ENCODE measurements at places on chromosomes 1 and 21.

- no peak for DNase-seq
These were observed 21.2 kb downstream of the SLC30A10 start for GRCh38 chr1:219906924-219907771.

- DNase-seq = no peak
These were observed 18.9 kb upstream of the USP24 start for GRCh38 chr1:55234016-55234415.

DNA sequence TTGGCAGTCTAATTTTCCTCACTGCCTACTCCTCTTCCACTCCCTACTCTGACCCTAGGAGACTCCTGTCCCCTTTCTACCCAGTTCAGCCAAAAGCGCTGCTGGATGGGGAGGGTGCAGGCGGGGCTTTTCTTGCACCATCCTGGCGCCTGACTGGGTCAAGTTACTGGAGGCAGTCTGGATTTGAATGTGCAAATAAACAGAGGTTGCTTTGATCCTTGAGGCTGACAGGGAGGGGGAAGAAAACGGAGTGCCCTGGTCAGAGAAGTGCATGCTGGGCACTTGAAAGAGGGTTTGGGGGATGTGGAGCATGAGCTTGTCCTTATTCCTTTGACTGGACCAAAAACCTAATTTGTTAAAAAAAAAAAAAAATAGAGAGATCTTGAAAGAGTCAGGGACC, 76.8 kb upstream of the SOX13 start:
- DNase-seq = no peak

DNA sequence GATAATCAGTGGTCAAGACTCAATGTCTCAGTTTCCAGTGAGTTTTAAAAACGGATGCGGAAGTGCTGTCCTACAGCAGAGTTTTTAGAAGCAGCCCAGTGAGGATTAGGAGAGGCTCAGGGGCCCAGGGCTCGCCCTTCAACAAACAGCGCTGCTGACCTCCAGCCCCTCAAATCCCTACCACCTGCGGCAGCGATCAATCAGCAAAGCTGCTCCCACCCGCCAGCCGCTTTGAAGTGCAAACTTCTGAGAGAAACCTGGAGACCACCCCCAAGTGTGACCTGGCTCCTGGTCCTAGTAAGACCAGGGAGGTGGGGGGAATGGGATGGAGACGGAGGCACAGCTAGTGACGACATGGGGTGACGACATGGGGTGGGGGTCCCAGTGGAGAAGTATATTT, 14.4 kb downstream of the ZBTB17 start:
- no peak for DNase-seq

DNA sequence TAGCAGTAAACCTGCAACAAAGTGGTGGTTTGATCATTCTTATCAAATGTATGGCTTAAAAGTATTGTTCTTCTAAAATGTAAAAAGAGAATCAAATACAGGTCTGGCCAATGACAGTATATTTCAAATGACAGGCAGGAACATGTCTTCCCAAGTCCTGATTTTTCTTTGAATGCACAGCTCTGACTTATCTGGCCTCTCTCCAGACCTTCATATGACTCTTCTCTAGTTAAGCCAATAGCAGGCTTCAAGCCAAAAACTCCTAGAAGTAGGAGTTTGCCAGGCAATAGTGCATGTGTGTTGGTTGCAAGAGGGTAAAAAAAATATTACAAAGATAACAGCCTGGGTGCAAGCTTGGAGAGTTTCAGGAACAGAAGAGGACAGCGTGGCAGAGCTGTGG, 345.5 kb downstream of the SMYD3 start:
- peak; percentile 97 for DNase-seq

DNA sequence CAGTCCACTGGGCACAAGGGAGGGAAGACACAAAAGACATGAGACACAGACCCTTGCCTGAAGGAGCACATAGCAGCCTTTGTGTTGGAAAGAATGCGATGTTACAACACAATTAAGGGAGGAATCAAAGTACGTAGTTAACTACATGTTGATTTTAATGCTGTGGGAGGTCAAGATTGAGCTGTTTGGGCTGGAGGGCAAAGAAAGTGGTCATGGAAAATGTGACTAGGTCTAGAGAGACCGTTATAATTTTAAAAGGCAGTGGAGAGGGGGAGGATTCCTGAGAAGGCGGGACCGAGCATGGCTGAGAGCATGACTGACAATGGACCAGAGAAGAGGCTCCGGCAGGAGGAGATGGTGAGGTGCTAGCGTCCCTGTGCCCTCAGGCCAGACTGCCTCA, 111.8 kb upstream of the ATP1A1 start:
- DNase-seq = no peak

DNA sequence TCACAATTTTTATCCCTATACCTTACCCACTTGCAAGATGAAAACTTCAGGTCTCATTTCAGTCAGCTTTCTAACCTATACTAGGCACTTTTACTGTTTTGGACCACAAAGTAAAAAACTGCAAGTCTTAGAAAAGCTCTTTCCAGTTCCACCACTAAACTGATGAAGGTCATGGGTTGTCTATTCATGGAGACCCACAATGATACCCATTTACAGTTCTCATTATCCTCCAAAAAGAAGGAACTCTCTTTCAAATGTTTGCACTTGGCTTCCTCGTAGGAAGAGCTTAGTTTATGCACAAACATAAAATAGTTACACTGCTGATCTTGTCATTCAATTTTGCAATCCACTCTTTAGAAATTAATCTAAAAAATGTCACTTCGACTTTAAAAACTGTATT, 9.3 kb downstream of the ZNF281 start:
- no peak for DNase-seq

- DNase-seq = peak; percentile 37
These were observed 64.0 kb downstream of the ADARB1 start for GRCh38 chr21:45138199-45139002.

GRCh38 chr1:206771338-206771692, 742 bp downstream of the IL19 start:
- DNase-seq = no peak

DNA sequence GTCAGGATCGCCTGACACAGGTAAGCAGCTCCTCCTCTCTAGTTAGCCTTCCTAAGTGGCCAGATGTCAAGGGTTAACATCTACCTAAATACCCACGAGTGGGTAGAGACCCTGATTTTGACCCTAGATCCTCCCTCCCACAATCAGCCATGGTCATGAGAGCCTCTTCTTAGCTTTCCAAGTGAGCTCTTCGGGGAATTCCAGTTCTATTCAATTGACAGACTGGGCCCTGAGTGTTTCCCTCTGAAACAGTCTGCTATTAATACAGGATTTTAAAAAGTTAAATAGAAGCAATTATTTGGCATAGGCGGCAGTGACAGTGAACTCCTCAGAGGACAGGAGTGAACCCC, 28.1 kb downstream of the C2CD2 start:
- DNase-seq = no peak

DNA sequence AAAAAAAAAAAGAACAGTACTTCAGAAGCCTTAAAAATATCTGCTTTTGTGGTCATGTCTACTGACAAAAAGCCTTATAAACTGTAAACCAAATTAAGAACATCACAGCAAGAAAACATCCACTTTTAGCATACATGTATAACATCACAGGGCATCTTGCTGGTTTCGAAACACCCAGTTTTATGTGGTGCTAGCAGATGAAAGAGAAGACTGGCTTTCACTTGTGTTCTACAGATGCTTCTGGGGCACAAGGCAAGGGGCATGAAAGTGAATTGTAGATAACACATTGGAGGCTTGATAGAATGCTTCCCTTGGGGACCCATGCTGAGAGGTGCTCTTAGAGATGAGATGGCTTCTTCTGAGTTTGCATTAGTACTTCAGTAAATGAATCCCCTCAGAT, 543.7 kb upstream of the PKN2 start:
- no peak for DNase-seq

DNA sequence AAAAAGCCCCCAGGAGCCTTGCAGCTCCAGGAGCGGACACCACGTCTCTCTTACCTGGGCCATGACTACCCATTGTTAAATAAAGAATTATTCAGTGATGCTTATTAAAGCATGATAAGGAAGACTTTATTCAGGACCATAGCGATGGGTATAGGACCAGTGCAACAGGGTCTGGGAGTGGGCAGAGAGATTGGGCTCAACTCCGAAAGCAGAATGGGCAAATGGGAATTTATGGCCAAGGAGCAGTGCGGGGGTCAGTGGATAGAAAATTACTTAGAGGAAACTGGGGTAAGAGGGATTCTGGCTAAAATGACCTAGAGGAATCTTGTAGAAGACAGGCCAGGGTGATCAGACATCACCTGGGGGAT, 580 bp upstream of the ATP5PO start:
- no peak for DNase-seq

DNA sequence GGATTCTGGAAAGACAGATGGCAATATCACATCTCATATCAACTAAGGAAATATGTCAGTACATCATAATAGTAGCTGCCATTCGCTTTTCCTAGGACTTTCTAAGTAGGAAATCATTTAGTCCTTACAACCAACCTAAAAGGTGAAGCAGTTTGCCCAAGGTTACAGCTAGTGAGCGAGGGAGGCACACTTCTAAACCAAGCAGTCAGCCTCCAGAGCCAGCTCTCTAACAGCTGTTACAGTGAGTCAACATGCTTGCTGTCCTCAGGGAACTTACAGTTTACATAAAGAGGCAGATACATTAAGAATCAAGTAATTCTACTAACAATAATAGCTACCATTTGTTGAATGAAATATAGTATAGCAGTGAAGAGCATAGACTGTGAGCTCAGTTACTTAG, 57.1 kb downstream of the GIPC2 start:
- no peak for DNase-seq

GRCh38 chr21:45916011-45916840, 65.3 kb upstream of the COL6A1 start:
- no peak for DNase-seq

DNA sequence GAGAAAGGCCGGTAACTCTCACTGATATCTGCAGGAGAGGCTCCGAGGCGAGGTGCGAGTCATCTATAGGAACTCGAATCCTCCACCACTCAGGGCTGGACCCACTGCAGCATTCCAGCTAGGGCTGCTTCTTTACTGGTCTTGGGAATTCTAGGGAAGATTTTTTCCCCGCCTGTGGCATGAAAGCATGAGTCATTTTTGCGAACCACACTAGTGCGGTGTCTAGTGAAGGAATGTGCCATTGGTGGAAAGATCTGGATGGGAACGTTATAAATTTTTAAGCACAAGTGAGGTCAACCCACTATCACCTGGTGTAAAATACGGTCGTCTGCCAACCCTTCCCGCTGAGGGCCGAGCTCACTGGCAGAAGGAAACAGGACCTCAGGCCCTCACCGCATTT, 49.7 kb downstream of the SYF2 start:
- DNase-seq = no peak

GRCh38 chr1:22738069-22738435, 27.4 kb downstream of the EPHB2 start:
- DNase-seq = no peak

DNA sequence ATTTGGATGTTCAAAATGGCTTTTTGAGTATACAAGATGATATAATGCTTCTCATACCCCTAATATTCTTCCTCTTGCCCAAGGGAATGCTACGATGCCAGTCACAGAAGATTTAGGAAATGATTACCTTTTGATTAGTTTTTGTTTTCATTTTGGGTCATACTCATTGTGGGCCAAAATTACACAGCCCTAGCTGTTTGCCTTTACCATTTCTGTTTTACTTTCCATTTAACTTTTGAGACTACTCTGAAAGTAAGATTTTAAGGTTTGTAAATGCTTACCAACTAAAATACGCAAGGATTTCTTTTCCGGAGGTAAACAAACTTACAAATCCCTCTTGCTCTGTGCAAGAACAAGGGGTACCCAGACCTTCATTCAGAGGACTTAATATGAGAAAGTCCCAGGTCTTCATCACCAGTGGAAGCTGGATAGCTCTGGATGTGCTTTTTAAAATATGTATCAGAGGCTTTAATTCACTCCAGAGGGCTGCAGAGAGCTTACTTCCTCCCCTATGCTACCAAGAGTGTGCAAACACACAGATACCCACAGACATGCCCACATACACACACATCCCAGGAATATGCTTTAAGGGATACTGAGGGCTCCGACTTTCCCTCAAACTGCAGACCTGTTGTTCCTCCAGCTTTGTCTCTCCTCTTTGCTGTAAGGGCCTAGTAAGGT, 631.4 kb downstream of the SMYD3 start:
- DNase-seq = no peak

GRCh38 chr1:229558460-229559335, at the start of gene ABCB10:
ABCB10 (minus strand) TSS chr1:229558707; CDS start chr1:229558652, 55 bp downstream.
- DNase-seq = peak; percentile 92

GRCh38 chr1:88451856-88452255, 232.2 kb upstream of the PKN2 start:
- no peak for DNase-seq

GRCh38 chr1:202012544-202013478, 2.4 kb downstream of the ELF3 start:
- no peak for DNase-seq

GRCh38 chr1:169099561-169099960, 6.9 kb upstream of the ATP1B1 start:
- DNase-seq = no peak

- peak; percentile 51 for DNase-seq
These were observed 29.4 kb downstream of the FRRS1 start for GRCh38 chr1:99737016-99737415.

GRCh38 chr1:114535401-114535800, 24.4 kb upstream of the TRIM33 start:
- DNase-seq = no peak

GRCh38 chr1:208030288-208031091, 119.6 kb upstream of the CD34 start:
- DNase-seq = no peak

GRCh38 chr21:34031835-34032370, 41.5 kb upstream of the MRPS6 start:
- no peak for DNase-seq

GRCh38 chr1:240107058-240107684, 15.5 kb downstream of the FMN2 start:
- DNase-seq = no peak

DNA sequence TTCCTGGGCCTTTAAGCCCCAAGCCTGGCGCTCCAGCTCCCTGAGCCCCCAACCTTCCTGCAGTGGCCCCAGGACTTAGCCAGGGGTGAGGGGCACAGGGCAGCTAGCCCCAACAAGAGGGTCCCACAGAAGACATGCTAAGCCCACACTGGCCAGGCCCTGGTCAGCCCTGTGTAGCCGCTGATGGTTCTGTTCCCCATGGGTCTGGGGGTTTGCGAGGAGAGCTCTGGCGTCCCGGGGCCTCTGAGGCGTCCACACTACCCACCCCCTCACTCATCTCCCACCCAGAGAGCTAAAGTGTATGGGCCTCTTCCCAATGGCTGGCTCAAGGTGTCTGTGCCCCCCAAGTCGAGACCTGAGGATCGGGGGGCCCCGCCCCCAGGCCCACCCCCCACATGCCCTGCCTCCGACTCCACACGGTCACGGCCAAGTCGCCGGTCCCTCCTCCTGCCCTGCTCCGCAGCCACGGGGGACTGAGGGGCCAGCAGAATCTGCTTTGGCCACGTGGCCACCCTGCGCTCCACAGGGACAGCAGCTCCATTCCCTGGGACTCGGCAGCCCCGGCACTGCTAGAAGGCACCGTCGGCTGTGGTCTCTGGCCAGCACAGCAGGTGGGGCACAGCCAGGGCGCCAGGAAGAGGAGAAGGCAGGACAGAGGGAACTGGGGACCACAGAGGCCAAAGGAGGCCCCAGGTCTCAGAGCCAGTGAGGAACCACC, 7.8 kb downstream of the TNFRSF18 start:
- DNase-seq = no peak

GRCh38 chr1:7317888-7318287, 453.2 kb upstream of the VAMP3 start:
- DNase-seq = no peak

GRCh38 chr21:45735259-45736000, 91.9 kb downstream of the PCBP3 start:
- no peak for DNase-seq
